NCI-H2081 treated with DMSO at 0.1 percent for 48 hours (cell line): ENCODE measurements at places on chromosomes 3 and 15.

DNA sequence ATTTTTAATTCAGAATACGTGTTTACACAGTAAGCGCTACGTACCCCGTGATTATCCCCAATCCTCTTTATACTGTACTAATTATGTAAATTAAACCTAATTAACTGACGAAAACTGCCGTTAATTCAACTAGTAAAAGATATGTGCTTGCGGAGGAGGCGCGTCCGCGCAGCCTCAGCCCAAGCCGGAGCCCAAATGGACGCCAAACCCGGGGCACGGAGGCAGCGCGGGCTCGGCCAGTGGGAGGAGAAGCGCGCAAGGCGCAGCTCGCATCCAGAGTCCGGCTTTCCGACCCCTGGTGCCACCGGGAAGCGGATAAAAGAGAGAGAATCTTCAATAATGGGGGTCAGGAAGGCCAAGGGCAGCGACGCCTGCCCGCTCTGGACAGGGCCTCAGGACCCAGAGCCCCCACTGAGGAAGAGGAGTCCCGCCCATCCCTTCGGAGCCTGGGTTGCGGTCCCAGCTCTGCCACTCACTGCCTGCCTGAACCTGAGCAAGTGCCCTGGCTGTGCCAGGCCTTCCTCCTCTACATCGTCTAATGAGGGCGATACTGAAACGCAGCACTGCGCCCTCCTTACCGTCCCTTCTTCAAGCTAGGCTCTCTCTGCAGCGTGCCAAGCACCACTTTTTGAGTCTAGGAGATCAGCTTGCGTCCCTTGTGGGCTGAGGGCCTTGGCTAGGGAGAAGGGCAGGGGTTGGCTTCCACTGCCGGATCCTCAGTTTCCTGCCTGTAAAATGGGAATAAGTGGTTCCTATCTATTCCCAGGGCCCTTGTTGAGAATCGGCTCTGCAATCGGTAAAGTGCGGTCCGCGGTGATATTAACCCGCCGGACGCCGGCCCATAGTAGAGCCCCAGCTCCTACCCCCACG lies 5.0 kb upstream of the SKOR1 start:
- DNase-seq: no peak

GRCh38 chr3:134366928-134367811 lies 7.1 kb downstream of the AMOTL2 start:
- DNase-seq: no peak

GRCh38 chr3:58421004-58421403 lies 12.6 kb downstream of the PDHB start:
- DNase-seq: no peak

- no peak for DNase-seq
These were observed 424.5 kb downstream of the TIGIT start for GRCh38 chr3:114718071-114718897.

DNA sequence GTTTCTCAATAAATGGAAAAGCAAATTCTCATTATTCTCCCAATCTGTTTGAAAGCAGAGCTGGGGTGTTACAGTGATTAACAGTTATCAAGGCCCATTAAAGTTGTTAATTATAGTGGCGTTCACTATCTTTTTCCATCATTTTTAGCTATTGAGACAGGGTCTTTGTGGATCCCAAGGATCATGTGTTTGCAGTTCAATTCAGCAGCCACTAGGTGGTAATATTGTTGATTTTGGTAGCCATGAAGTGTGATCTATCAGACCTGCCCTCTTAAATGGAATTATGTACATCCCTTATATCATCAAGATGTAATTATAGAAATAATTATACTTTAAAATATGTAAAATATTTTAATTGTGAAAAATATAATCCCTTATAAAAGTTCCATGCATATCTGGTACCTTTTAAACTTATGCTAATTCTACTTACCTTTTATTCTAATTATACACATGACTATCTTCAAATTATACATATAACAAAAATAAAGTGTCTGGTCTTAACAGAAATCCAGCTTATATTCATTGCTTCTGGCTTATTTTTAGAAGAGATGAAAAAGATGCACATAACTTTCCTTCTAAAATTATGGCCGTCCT lies 126.4 kb downstream of the GREM1 start:
- DNase-seq: peak; percentile 54

- no peak for DNase-seq
These were observed 16.3 kb upstream of the JMJD7 start for GRCh38 chr15:41811432-41812195.

- no peak for DNase-seq
These were observed 857.3 kb downstream of the TUSC7 start for GRCh38 chr3:117566926-117567325.

DNA sequence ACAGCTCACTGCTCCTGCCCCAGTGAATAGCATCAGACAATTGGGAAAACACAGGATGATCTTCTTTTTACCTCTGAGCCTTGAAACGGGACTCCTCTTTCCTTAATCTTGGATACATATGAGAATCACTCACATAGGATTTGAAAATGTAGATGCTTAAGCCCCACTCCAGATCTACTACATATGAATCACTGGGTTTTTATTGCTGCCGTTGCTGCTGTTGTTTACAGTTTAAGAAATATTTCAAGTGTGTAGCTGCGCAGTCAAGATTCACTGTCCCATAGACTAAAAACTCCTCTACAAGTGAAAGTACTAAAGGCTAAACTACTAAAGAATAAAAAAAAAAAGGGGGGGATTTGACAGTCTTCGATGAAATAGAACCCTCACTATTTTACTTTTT lies 765.9 kb downstream of the NTRK3 start:
- DNase-seq: no peak

GRCh38 chr3:30502051-30502741 lies 104.2 kb upstream of the TGFBR2 start:
- no peak for DNase-seq

- no peak for DNase-seq
These were observed 2.4 kb downstream of the TSC22D2 start for GRCh38 chr3:150410311-150411105.

GRCh38 chr15:82951472-82952157 lies 905 bp downstream of the HOMER2 start:
- DNase-seq: no peak

GRCh38 chr3:15711281-15711680 lies 86.5 kb downstream of the ANKRD28 start:
- DNase-seq: no peak

- DNase-seq: no peak
These were observed 45.7 kb downstream of the C2CD4B start for GRCh38 chr15:62119227-62119864.

GRCh38 chr15:69317392-69317841 lies 18.7 kb downstream of the PAQR5 start:
- DNase-seq: no peak

- no peak for DNase-seq
These were observed 28.3 kb downstream of the MITF start for GRCh38 chr3:69767571-69767970.

- DNase-seq: no peak
These were observed 36.0 kb upstream of the ARPIN start for GRCh38 chr15:89948796-89949195.

DNA sequence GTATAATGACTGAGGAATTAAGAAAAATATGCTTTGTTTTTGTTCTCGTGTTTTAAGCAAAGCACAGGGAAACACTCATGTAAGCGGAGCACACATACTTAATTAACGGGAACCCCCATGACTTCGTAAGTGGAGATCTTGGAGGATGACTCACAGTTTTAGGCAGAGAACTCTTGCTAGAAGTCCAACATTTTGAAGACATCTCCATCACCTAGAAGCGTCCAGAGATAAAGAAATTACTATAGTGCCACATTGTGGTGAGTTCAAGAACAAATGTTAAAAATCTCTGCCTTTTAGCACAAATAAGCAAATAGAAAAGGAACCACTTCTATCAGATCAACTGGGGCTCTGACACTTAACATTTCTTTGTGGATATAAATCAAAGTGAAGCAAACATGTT lies 194.1 kb upstream of the ARHGEF26 start:
- no peak for DNase-seq

DNA sequence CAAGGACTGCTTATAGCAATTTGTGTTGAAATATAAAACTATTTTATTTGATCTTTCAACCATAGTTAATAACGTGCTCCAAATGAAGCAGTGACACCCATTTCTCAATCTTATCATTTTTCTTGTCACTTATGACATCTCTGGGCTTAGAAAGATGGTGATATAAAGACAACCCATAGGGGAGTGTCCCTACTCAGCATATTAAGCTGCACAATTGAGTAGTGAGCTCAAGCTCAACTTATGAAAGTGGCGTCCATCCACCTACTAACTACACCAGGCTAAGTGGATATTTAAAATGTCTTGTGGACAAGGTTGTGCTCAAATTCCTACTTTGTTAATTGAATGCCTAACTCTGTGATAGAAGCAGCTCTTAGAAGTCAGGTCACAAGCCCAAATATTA lies 46.7 kb downstream of the SLC9C1 start:
- DNase-seq: no peak

DNA sequence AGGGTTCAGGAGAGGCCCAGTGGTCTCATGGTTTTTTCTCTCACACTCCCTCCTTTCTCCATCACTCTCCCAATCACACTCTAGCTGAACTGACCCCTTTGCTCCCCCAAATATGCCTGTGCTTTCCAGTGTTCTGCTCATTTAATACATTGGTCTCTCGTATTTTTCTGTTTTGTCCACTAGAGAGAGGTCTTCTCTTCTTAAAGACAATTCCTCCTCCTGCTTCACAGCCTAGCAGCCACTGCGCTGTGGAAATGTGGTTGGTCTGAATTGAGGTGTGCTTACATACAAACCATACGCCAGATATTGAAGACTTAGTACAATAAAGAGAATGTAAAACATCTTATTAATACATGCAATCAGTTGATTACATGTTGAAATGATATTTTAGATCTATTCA lies 60.6 kb upstream of the XCR1 start:
- DNase-seq: no peak

DNA sequence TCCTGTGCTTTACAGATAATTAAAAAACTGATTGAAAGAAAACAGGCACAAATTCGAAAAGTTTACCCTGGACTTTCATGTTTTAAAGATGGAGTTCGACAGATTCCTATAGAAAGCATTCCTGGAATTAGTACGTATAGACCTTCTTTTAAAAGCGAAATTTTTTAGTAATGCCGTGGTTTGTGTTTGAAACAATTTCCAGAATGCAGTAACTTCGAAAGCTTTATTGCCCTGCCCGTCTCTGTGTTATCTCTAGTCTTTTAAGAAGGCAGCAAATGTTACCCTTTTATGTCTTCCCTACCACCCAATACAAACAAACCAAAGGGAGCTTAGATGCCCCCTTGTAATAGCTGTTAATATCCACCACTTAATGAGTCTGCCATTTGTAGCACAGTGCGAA lies 39.7 kb downstream of the SGO1 start:
- DNase-seq: no peak

DNA sequence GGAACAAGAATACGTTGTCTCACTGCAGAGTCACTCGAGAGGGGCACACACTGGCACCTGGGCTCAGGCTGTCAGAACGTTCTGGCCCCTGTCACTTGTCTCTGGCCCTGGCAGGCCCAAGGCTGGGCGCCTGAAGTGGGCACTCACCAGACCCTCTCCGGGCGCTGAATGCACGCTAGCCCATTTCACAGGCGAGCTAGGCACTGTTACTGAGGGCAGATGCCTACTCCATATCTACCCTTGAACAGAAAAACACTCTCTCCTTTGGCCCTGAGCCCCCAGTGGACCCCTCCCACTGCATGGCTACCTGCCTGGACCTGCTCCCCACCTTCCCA lies 42.3 kb upstream of the IQSEC1 start:
- no peak for DNase-seq

- DNase-seq: no peak
These were observed 121.6 kb downstream of the OPA1 start for GRCh38 chr3:193714523-193715137.

DNA sequence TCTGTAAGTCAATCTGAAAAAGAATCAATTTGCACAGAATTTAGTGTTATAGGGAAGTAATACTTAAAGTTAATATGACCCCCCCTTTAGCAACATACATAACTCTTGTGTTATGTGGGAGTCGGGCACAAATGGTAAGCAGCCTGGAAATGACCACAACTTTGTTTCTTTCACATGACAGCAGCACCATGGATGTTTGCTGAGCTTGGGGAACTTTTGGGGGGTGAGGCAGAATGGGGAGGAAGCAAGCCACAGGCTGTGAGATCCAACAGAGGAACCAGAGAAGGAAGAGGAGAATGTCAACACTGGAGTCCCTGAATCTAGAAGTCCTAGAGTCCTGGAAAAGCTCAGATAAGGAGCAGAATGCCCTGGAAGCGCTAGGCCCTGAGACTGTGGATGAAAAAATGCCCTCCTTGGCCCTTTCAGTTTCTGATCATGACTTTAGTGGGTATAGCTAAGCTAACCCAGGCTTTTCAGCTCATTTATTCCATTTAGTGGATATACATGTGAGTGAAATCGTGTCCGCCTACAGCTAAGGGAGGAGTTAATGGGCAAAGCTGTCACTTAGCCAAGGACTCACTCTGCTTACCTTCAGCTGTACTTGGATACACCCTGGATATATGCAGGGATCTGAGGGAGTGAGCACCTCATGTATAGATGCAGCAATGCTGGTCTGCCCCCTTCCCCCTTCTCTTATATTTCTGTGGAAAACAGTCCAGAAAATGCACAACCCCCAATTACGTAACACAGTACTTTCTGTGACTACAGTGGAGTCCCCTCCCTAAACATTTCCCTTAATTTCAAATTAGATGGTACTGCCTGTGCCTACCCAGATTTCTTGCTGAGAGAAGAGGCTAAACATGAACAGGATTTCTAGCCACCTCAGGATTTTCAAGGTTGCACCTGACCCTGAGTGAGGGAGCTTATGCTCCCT lies 39.1 kb downstream of the CFAP91 start:
- DNase-seq: no peak

GRCh38 chr3:162764808-162765071 lies 1268.1 kb downstream of the OTOL1 start:
- no peak for DNase-seq

DNA sequence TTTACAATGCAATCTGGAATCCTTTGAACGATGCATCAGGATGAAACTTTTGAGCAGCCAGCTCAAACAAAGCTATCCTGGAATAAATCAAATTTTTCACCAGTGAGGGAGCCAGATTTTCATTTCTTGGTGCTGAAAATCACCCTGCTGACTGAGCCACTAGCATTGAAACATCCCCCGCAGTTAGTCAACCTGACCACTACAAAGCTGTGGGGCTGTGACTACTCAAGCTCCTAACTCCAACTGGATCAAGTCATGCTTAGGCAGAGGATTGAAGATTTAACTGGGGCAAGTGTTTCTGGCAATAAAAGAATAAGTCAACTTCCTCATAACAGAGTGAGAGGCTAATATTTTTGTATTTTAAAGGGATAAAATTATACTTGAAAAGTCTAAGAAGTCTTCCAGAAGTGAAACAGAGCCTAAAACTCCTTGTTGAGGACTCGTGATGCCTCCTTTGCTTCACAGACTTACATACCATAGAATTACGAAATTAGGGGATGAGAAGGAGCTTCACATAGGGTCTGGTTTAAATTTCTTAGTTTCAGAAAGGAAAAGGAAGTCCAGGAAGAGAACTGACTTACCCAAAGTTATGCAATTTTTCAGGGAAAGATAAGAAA lies 177.8 kb downstream of the SERPINI1 start:
- DNase-seq: no peak
